ENCODE measurements at places on chromosomes 13 and 19. TPM values are rescaled to one million over a fixed set of nuclear protein-coding genes. Genes with fewer than 3 reads are reported as not detected.

Gene IRGC
- total RNA-seq: not detected

Gene ELSPBP1
- total RNA-seq: not detected

Gene MICOS13
- total RNA-seq: 42.7 TPM

Gene S1PR4
- 35.7 TPM for total RNA-seq

Gene IGSF23
- total RNA-seq: not detected

Gene KLHL1
- not detected for total RNA-seq

- no peak for DNase-seq
These were observed 154.3 kb downstream of the LMO7 start for GRCh38 chr13:75790198-75790970.

DNA sequence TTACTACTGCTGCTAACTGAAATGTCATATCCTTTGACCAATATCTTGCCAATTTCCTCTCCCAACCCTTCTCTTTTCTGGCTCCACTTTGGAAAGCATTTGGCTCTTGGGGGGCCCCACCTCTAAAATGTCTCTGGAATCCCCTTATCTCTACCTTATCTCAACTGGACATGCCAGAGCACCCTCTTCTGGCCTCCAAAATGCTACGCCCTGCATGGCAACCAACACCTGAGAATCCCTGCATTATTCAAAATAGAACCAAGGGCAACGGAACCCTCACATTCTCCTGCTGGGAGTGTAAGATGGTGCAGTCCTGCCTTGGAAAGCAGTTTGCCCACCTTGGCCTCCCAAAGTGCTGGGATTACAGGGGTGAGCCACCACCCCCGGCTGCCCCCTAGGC lies 35.3 kb downstream of the CERS4 start:
- no peak for DNase-seq

- DNase-seq: no peak
These were observed 3.5 kb upstream of the RPS9 start for GRCh38 chr19:54197121-54197520.

DNA sequence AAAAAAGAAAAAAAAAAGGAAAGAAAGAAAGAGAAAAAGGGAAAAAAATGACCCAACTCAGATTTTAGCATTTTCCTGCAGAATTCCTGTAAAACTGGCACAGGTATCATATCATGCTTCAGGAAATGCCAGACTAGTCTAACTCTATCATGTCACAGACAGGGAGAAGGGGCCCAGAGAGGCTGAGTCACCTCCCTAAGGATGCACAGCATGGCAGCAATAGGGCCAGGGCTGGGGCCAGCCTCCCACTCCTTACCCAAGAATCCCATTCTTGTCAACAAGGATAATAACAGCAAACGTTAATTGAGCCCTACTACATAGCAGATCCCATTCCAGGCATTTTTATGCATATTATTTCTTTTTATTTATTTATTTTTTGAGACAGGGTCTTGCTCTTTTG lies 8.5 kb downstream of the GPR4 start:
- DNase-seq: no peak

- no peak for DNase-seq
These were observed 19.0 kb upstream of the POP4 start for GRCh38 chr19:29587059-29587458.

DNA sequence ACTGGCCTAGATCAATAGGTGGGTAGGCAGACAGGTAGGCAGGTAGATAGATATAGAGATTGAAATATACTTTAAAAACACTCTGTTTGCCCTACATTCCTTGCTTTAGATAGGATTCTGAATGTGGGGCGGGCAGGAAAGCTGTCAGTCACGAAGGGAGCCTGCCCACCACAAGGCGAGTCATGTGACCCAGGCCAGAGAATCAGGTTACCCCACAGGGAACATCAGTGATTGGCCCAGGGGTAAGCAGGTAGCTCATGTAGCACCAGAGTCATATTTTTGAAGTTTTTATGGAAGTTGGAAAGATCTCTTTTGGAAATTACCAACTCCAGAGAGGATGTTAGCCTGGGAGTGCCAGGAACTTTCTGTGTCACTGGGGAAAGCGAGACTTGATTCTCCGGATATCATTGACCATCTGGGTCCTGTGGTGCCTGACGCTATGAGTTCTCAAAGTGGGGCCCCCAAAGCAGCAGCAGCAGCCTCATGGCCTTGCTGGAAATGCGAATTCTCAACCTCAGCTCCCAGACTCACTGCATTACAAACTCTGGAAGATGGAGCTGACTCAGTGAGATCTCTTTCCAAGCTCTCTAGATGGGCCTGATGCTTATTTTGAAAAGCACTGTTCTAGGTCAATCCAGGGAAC lies 60.3 kb downstream of the IRS2 start:
- DNase-seq: no peak

DNA sequence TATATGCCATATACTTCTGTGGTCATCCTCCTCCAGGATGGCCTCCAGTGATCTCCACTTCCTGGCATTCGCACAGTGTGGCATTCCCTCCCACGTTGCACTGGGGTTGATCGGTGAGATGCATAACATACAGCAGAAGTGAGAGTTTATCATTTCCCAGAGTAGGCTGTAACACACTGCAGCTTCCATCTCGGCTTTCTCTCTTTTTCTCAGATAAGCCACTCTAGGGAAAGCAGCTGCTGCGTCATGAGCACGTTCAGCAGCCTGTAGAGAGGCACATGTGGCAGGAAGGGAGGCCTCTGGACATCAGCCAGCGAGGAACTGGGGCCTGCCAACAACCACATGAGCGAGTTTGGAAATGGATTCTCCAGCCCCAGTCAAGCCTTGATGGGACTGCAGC lies 807.1 kb downstream of the DIAPH3 start:
- peak; percentile 48 for DNase-seq

DNA sequence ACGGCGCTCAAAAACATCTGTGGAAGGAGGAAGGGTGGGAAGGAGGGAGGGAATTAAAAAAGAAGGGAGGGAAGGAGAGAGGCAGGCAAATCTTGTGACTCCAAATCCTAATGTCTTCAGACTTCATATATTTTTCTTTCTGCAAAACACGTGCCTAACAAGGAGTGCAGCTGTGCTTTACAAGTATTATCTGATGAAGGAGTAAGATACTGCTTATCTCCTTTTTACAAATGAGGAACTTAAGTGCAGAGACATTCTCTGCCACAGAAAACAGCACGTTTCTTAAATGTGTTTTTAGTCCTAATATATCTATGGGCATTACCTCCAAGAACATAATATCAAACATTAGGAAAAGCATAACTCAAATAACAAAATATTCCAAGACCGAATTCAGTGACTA lies 6.5 kb downstream of the FLT3 start:
- DNase-seq: no peak

GRCh38 chr13:75366380-75367280 lies 115.3 kb downstream of the TBC1D4 start:
- no peak for DNase-seq

- no peak for DNase-seq
These were observed 24.7 kb downstream of the GPR42 start for GRCh38 chr19:35395382-35396199.

DNA sequence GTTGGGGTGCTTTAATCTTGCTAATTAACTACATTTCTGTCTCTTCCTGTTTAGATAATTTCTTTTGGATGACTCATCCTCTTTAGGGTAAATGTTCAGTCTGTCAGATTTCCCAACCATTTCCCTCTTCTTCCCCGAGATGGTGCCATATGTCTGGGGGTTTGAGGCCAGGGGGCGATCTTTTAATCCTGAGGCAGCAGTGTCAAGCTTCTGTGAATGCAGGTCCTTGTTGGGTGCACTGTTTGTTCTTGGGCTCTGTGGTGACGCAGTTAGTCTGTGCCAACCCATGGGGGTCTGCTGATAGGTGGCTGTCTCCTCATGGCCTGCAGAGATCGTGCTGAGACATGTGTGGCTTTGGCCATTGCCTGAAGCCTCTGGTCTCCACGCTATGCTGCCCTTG lies 420.4 kb downstream of the NDFIP2 start:
- DNase-seq: no peak

DNA sequence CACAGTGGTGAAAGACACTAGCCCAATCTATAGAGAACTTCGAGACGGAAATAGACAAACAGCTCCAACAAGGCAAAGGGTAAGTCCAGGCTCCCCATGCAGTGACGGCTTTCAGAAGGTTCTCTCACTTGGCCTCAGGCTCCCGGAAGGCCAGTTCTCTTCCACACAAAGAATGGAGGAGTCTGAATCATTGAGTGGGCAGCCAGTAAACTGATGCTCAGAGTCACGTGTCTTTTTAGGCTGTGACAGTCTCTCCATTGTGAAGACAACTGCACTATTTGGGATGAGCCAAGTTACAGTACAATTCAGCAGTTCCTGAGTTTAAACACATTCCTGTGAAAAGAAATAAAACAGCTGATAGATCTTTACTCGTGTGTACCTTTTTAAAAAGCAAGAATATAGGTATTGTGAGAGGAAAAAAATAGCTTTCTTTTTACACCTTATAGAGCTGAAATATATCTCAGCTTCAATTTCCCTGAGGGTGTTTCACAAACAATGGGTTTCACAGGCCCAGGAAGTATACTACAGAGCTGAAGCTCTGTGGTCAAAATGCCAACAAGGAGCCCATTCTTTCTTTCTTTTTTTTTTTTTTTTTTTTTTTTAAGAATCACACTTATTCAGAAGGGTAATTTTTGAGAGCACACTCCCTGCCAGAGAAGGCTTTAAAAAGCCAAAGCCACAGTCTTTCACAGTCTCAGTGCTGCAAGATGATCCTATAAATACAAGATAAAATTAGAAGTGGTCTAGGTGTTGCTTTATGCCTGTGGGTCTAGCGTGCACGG lies 135.1 kb downstream of the FREM2 start:
- no peak for DNase-seq

- DNase-seq: no peak
These were observed 290.7 kb downstream of the ATP8A2 start for GRCh38 chr13:25662516-25662915.

DNA sequence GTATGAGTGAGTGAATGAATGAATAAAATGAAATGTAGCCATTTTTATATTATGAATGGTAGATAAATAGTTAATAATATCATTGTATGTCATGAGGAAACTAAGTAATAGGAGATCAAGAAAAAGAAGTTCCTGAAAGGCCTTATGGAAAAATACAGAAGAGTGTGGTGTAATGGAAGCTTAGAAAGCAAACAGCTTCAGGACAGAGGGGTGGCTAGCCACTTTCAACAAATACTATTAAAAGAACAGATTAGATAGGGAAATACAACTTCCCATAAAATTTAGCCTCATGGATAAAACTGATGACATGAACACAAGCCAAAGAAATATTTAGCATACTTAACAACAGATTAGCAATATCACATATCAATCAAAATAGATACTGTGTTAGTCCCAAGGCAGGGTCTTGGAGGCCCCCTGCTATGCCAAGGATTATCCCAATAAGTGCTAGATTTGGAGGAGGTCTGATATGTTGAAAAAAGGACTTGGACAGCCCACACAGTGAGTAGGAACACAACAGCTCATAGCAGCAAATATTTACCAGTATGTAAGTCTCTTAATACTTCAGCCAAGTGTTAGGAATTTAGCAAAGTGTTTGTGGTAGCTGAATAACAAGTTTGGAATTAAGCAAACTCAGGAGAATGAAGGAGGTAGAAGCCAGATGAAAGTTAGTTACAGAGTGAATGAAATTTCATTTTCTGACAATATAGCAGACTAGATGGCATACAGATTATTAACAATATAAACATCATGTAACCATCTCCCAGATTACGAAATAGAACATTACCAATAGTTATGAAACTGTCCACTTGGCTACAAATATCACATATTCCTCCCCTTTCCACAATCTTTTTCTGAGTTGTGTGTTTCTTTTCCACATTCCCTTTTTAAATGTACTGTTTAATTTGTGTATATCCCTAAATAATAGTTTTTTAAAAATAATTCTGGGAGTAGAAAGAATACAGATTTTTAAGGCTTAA lies 1632.0 kb downstream of the PCDH9 start:
- DNase-seq: no peak

- no peak for DNase-seq
These were observed 1.7 kb downstream of the CATSPERG start for GRCh38 chr19:38337360-38337653.

All from lower lobe of right lung (tissue), 2 donors.